ENCODE measurements at places on chromosomes 16 and 17.

DNA sequence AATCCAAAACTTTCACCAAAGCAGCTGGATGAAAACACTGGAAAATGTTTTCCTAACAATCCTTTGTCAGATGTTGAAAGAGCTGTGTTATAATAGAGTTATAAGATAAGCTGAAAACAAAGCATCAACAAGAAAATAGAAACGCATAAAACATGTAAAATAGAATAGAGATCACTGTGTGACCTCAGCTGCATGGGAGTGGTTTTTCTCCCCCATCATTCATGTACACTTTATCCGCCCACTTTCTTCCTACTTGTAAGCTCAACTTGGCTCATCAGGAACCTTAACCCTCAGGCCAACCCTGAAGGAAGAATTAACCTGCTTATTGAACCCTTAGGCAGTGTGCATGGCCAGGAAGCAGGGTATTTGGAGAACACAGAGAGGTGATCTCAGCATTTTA lies 238.5 kb upstream of the PMFBP1 start:
- DNase-seq, result no peak

- no peak for DNase-seq
These were observed 155.7 kb downstream of the CMIP start for GRCh38 chr16:81600275-81600674.

GRCh38 chr16:16086653-16087446 lies 136.4 kb downstream of the ABCC6 start:
- DNase-seq, result no peak

DNA sequence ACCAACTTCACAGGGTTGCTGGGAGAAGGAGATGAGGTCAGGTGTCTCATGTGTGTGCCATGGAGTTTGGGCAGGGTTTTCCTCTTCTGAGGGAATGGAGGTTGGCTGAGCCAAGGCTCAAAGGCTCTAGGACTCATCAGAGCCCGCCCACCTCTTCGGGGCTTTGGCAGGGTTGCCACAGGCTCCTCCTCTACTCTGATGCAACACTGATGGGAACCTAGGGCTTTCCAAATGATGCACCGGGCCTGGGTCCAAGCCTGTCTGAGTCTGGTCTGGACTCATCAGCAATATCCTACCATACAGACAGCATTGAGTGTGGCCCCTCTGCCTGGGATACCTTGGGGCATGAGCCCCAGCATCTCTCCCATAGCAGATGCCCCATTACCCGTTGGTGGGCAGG lies 59.5 kb upstream of the LHX1 start:
- no peak for DNase-seq

DNA sequence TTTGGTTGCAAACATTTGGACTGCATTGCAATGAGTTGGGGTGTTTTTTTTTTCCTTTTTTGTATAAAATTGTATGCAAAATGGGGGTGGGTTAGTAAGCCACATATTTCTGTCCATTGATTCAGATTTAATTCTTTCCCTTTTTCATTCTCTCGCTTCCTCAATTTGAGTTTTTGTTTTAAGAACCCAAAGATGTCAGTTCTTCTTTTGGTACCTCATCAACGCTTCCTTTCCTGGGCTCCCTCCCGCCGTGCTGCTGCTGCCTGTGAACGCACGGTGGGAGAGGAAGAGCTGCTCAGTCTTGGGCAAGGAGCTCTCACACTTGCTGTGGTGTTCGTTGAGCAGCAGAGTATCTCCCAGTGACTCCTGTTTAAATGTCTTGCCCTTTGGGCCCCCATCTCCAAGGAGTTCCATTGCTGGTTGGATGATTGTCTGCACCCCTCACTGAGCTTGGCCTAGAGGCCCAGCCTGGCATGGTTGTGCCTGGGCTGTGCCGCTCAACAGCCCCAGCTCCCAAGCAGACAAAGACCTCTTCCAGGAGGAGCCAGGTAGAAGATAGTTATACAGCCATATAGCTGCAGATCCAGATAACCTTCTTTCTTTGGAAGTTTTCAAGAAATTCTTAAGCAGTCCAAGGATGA lies 13.6 kb downstream of the UBFD1 start:
- DNase-seq, result no peak

GRCh38 chr17:45380991-45381390 lies 51.7 kb downstream of the ARHGAP27 start:
- no peak for DNase-seq
